ENCODE measurements at places on chromosomes 6 and 20.

- no peak for DNase-seq
Measured at GRCh38 chr20:63054103-63054474, 47.3 kb upstream of the BHLHE23 start.

GRCh38 chr20:40959325-40960092, 69.1 kb upstream of the TOP1 start:
- no peak for DNase-seq

DNA sequence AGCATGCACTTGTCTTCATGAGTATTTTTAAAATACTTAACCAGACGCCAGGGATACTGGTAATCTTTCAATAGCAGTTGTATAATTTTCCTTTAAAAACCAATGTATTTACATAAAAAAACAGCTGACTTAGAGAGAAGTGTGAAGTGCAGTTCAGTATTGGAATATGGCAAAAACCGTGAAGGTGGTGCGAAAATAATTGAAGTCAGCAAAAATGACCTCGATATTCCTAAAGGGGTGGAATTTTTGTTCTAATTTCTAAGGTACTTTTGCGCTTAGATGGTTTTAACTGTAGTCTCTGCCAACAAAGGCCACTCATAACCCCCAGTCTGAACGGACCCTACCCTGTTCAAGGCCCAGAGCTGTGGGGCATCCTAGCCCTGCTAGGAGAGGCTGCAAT, 25.3 kb downstream of the GNAS-AS1 start:
- no peak for DNase-seq

DNA sequence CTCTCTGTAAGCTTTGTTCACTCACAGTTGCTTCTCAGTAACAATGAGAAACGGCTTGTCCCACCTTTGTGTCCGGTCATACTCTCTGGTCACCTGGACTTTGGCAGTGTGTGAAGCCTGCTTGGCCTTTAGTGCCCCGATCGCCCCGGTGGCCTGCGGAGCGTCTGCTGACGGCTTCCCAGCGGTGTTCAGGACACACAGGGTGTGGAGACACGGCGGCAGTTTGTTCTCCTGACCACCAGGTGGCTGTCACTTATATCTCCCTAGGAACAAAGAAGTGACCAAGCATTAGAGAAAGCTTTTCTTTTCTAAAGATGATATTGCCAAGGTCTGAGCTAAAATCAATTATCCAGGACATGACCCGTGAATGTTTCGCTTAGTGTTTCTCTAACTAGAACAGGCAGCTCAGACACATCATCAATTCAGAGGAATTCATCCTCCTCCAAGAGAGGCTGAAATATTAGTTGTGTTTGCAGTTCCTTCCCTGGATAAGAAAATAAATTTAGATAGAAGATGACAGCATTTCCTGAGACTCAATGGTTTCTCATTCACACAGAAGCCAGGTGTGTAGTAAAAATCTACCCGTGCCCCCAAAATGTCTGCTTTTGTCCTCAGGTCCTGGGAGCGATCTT, 167.4 kb upstream of the THBS2 start:
- DNase-seq, result no peak

GRCh38 chr6:100366419-100366818, 98.3 kb downstream of the SIM1 start:
- no peak for DNase-seq

GRCh38 chr20:37903317-37904007, 535 bp downstream of the VSTM2L start:
- DNase-seq, result no peak

GRCh38 chr6:157240059-157240959, 83.0 kb downstream of the TMEM242 start:
- peak; percentile 13 for DNase-seq

DNA sequence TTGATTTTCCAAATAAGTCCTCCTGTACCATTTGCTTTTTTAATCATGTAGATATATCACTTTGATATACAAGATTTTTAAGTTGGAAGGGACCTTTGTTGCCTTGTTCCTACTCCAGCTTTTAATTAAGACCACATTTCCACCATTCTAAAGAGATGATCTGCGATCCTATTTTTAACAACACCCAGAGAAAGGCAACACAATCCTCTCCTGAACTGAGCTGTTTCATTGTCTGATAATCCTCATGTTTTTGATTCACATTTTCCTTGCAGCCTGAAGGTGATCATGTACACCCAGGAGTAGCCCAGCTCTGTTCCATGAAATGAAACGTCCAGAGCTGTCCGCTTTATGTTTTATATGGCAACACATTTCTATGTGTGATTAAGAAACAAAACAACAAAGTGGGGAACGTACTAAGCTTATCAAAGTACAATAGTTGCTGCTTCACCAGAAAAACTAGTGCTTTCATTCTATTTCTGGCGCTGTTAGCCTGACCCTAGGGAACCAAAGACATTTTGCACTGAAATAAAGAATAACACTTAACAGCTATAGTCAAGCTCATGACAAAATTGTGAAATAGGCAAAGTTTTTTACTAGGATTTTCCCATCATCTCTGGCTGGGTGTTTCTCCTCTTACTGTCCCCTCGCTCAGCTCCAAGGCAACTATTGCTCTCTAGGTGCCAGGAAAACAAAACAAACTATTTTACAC, 22.6 kb upstream of the TRAF3IP2 start:
- no peak for DNase-seq

- no peak for DNase-seq
Measured at GRCh38 chr6:41451515-41452163, 94.5 kb upstream of the FOXP4 start.

DNA sequence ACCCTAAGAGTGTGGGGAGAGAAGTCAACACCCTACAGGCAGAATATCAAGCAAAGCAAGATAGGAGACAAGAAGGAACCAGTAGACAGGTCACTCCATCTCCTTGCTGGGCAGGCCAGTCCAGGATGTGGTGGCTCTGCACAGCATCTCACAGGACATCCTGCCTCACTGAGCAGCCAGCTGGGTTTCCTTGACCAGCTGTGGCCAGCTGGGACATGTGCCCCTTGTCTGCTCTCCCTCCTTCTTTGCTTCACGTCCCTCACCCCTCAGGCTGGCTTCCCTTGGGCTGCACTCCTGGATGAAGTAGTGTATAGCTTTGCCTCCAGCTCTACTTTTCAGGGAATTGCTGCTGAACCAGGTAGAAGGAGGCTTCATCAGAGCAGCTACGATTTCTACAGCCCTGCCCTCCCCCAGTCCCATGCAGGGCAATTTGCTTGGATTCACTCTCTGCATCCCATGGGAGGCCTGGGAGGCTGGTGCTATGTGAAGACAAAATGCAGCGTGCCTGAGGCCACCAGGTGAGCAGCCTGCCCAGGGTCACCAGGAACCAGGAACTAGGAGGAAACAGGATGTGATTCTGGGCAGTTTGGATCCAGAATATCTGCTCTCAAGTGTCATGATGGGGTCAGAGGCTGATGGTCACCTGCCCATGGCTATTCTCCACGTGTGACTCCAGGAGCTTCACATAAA, 110.0 kb upstream of the PMEPA1 start:
- DNase-seq, result no peak

- DNase-seq, result no peak
Measured at GRCh38 chr6:147765541-147765940, 257.1 kb downstream of the SAMD5 start.

DNA sequence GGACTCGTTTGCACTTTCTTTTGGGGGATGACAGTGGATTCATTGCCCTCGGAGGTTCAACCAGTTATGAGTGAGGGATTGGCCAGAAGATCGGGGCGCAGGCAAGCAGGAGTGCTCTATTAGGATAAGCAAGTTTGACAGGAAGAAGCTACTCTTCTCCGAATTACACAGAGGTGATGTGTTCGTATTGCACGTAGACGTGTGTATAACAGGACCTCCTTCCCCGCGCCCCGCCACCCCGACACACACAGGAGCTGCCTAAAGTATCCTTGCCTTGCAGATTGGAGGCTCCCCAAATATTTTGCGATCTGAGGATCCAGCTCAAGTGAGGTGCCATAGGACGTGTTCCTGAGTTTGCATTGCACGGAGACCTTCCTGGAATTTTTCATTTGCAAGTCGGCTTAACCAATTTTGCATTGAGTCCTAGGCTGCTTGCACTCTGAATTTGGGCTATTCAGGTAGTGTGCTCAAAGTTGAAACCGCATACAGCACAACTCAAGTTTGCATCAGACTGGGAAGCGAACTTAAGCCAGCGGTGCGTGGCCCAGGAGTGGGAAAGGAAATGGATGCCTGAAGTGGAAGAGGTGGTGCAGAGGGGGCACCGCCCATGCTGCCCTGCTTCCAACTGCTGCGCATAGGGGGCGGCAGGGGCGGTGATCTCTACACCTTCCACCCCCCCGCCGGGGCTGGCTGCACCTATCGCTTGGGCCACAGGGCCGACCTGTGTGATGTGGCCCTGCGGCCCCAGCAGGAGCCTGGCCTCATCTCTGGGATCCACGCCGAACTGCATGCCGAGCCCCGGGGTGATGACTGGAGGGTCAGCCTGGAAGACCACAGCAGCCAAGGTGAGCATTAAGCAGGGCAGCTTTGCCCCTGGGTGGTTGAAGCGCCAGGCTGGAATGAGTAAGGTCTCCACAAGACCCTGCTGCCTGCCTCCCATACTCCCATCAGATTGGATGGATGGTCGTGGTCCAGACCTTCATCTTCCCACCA, 770 bp downstream of the TCF19 start:
- no peak for DNase-seq

DNA sequence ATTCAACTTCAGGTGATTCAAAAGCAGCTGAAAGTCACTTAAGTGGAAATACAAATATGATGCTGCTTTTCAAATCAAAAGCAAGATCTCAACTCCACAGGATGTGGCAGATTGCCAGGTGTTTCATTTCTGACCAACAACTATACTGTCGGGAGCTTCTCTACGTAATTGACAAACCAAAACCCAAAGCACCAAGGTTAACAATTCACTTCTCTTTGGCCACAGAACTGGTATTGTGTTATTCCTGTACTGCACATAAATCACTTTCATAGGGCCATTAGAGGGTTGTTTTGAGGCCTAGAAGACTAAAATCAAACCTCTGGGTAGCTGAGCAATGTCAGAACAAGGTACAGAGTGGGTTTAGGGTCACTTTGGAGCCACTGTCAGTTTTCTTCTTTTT, 169.7 kb downstream of the HAO1 start:
- DNase-seq, result no peak

GRCh38 chr20:15555913-15556312, 1017.3 kb downstream of the KIF16B start:
- DNase-seq, result no peak

DNA sequence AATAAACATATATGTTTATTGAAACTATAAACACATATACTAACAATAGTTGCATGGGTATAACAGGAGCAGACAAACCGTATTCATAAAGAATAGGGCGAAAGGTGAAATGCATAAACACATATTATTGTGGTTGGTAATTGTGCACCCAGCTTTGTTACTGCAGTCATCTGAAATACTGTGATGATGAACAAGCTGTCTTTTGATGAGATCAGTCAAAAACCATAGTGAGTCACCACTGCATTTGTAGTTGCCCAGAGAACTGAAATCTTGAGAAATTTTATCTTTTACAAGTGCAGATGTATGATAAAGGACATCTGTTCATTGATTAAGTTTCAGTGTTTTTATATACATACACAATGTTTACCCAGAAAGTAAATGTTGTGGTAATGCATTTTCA, 133.7 kb downstream of the MYO6 start:
- DNase-seq, result no peak

GRCh38 chr6:142870787-142871415, 74.1 kb downstream of the HIVEP2 start:
- no peak for DNase-seq

DNA sequence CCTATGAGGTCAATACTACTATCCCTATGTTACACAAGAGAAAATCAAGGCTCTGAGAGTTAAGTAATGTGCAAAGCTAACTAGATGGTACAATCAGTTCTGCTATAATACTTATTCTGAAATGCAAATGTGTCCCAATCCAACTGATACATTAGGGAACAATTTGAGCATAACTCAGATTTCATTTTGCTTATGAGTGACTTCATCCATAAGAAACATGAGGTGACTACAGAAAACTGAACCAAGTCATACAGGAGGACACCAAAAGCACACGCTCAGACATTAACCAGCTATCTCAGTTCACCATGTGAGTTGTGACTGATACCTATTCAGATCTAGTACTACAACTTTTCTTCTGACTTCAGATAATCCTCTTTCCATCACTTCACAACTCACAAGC, 179.9 kb upstream of the RUNX2 start:
- DNase-seq, result no peak

- no peak for DNase-seq
Measured at GRCh38 chr6:165767228-165767627, 104.2 kb upstream of the PDE10A start.

- no peak for DNase-seq
Measured at GRCh38 chr20:58906894-58907293, 54.4 kb downstream of the GNAS start.

DNA sequence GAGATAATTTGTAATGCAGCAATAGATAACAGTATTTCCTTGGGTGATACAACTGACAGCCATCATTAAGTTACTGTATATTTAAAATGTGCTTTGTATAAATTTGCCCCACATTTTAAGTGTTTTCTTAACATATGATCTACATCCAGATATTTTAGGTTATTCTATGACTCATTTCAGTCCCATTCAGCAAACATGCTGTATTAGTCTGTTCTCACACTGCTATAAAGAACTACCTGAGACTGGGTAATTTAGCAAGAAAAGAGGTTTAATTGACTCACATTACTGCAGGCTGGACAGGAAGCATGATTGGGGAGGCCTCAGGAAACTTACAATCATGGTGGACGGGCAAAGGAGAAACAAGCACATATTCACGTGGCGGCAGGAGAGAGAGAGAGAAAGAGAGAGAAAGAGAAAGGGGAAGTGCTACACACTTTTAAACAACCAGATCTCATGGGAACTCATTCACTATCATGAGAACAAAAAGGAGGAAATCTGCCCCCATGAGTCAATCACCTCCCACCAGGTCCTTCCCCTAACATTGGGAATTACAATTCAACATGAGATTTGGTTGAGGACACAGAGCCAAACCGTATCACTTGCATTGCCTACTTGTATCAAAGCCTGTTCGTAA, 9.6 kb upstream of the CHD6 start:
- no peak for DNase-seq

GRCh38 chr6:57072108-57072507, 17.9 kb upstream of the ZNF451 start:
- DNase-seq, result no peak

DNA sequence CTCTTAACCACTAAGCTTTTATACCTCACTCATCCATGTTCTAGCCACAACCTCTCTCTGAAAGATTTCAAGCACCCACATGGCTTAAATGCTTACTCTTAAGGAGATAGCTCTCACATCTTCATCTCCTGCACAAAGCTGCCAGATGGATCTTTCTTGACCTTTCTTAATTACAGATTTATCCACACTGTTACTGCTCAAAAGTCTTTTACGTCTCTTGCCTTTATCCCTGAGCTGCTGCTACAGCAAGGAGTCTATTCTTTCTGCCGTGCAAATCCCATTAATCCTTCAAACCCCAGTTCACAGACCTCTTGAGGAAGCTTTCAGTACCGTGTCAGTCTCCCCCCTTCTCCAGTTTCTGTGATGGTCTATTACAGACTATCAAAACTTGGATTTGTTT, 54.6 kb downstream of the B4GALT5 start:
- no peak for DNase-seq

GRCh38 chr6:9360881-9361280, 925.5 kb upstream of the SLC35B3 start:
- DNase-seq, result no peak

GRCh38 chr20:23000232-23000947, 34.7 kb upstream of the SSTR4 start:
- no peak for DNase-seq

- DNase-seq, result no peak
Measured at GRCh38 chr20:53133125-53133524, 161.0 kb downstream of the TSHZ2 start.
